ENCODE measurements at places on chromosomes 2 and 18. TPM values are rescaled to one million over a fixed set of nuclear protein-coding genes. Genes with fewer than 3 reads are reported as not detected.

- no peak overlapping the region for H3K4me3 ChIP-seq
- no peaks in the 10 kb centered on the region for H3K36me3 ChIP-seq
- H3K27me3 ChIP-seq, result no peaks in the 10 kb centered on the region
- no peak for DNase-seq
These were observed 53.8 kb upstream of the ASB18 start for GRCh38 chr2:236317938-236318396.

DNA sequence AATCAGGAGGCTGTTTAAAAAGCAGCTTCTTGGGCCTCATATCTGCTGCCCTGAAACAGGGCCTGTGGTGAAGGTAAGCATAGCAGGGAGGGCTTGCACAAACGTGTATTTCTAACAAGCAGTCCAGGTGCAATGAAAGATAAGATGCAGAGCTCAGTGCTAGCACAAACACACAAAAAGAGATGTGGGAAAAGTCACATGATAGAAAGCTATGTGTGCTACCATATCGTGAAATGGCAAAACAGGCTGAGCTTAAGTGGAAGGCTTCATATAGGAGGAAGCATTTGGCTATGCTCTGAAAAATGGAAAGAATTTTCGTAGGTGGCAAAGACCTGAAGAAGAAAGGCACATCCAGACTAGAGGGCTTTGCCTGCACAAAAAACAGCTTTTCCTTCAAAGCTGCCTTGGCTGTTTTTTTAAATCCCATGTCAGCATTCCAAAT is 10.2 kb downstream of the RSAD2 start:
- H3K4me3 ChIP-seq, result no peak overlapping the region
- no peak for DNase-seq
- H3K27ac ChIP-seq, result no peak overlapping the region
- H3K27me3 ChIP-seq, result no peaks in the 10 kb centered on the region
- H3K4me1 ChIP-seq, result no peaks in the 10 kb centered on the region
- no peaks in the 10 kb centered on the region for H3K36me3 ChIP-seq

DNA sequence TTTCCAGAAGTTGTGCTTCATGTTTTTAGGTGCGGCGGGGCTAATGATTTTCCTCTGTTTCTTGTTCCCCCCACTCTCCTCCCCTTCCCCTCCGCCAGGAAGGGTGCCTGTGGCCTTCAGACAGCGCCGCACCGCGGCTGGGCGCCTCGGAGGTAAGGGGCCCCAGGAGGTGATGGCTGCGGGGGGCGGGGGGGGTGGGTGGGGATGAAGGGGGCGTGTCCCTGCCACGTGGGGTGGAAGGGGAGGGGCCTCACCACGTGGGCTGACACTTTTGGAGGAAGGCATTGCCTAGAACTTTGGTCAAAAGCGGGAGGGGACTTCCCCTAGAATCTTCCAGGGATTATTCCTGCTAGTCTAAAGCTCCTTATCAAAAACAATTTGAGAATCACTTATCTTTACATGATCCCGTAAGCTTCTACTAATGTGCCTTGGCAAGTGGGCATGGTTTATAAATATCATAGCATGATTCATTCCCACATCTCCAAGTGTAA is 83.1 kb downstream of the FAM210A start:
- DNase-seq, result no peak
- no peaks in the 10 kb centered on the region for H3K36me3 ChIP-seq
- H3K27ac ChIP-seq, result no peak overlapping the region
- H3K4me1 ChIP-seq, result peaks cover 5% of the 10 kb centered on the region
- H3K27me3 ChIP-seq, result peaks cover 18% of the 10 kb centered on the region
- H3K4me3 ChIP-seq, result no peak overlapping the region

Gene ANTXR1
- polyA plus RNA-seq, result 13.3 TPM

Gene NEU2
- polyA plus RNA-seq, result not detected

DNA sequence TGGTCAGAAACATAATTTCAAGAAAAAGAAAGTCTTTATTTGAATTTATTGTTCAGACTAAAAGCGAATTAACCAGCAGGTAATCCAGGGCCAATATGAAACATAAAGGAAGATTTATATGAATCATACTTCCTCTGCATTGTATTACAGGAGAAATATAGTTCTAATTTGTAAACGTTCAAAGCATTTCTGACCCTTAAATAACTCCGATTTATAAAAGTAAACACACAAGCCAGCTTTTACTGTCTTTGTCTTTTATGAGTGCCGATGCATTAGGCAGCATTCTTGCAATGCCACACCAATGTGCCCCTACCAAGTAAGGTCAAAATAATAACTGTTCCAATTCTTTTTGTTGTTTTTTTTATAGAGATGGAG is 118.8 kb upstream of the RBBP8 start:
- no peak for DNase-seq
- H3K4me1 ChIP-seq, result no peaks in the 10 kb centered on the region

- DNase-seq, result no peak
- H3K4me3 ChIP-seq, result no peak overlapping the region
- H3K36me3 ChIP-seq, result no peaks in the 10 kb centered on the region
- no peaks in the 10 kb centered on the region for H3K27me3 ChIP-seq
- peaks cover 5% of the 10 kb centered on the region for H3K4me1 ChIP-seq
These were observed 5.7 kb upstream of the C2orf80 start for GRCh38 chr2:208195531-208195930.

GRCh38 chr18:48893608-48894600 is 56.9 kb downstream of the SMAD7 start:
- H3K4me3 ChIP-seq, result no peak overlapping the region
- peaks cover 11% of the 10 kb centered on the region for H3K4me1 ChIP-seq
- no peaks in the 10 kb centered on the region for H3K36me3 ChIP-seq
- no peak overlapping the region for H3K27ac ChIP-seq
- H3K27me3 ChIP-seq, result no peaks in the 10 kb centered on the region

DNA sequence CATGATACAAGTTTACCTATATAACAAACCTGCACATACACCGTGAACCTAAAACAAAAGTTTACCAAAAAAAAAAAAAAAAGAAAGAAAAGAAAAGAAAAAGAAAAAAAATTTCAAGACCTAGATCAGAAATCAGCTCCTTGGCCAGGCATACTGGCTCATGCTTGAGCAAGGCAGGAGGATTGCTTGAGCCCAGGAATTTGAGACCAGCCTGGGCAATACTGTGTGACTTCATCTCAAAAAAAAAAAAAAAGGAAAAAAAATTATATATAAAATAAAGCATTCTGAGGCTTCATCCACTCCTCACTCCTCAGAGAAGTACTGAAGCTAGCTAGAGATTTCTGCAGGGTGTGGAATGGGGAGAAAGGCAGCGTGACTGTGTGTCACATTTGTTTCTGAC is 11.8 kb upstream of the PROC start:
- no peak overlapping the region for H3K4me3 ChIP-seq
- no peak overlapping the region for H3K27ac ChIP-seq
- no peaks in the 10 kb centered on the region for H3K36me3 ChIP-seq
- peaks cover 5% of the 10 kb centered on the region for H3K4me1 ChIP-seq
- no peak for DNase-seq

GRCh38 chr18:78664848-78665247 is 314.8 kb upstream of the SALL3 start:
- H3K36me3 ChIP-seq, result no peaks in the 10 kb centered on the region
- no peak overlapping the region for H3K4me3 ChIP-seq
- H3K27ac ChIP-seq, result no peak overlapping the region
- no peaks in the 10 kb centered on the region for H3K4me1 ChIP-seq
- no peaks in the 10 kb centered on the region for H3K27me3 ChIP-seq

Gene ARHGEF33
- 1.6 TPM for polyA plus RNA-seq

- H3K4me3 ChIP-seq, result peak overlapping the region; percentile 46
- peak; percentile 68 for DNase-seq
- peaks cover 42% of the 10 kb centered on the region for H3K4me1 ChIP-seq
- no peaks in the 10 kb centered on the region for H3K36me3 ChIP-seq
- no peaks in the 10 kb centered on the region for H3K27me3 ChIP-seq
These were observed 72.4 kb downstream of the MYCN start for GRCh38 chr2:16012626-16013358.

GRCh38 chr2:34578641-34579040 is 979.5 kb upstream of the FAM98A start:
- no peak for DNase-seq
- no peak overlapping the region for H3K4me3 ChIP-seq
- H3K27me3 ChIP-seq, result no peaks in the 10 kb centered on the region
- no peak overlapping the region for H3K27ac ChIP-seq

DNA sequence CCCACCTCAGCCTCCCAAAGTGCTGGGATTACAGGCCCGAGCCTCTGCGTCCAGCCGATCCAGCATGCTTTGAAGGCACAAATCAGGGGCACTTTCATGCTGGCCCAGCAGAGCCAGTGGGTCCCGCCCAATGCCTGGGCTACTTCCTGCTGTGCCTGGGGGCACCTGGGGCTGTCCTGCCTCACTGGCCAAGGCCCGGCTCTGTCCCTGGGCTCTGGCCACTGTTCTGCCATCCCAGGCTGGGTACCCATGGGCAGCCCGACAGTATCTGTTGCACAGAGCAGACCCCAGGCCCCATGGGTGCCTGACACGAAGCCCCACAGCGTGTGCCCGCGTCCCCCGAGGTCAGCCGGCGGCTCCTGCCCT is 6.8 kb upstream of the GAL3ST2 start:
- no peaks in the 10 kb centered on the region for H3K27me3 ChIP-seq
- H3K4me3 ChIP-seq, result no peak overlapping the region
- no peak for DNase-seq
- H3K36me3 ChIP-seq, result no peaks in the 10 kb centered on the region

GRCh38 chr18:12842459-12843380 is 41.3 kb downstream of the PTPN2 start:
- H3K27ac ChIP-seq, result peak overlapping the region; percentile 35
- peaks cover 15% of the 10 kb centered on the region for H3K4me1 ChIP-seq
- H3K27me3 ChIP-seq, result no peaks in the 10 kb centered on the region
- no peaks in the 10 kb centered on the region for H3K36me3 ChIP-seq
- peak; percentile 52 for DNase-seq

DNA sequence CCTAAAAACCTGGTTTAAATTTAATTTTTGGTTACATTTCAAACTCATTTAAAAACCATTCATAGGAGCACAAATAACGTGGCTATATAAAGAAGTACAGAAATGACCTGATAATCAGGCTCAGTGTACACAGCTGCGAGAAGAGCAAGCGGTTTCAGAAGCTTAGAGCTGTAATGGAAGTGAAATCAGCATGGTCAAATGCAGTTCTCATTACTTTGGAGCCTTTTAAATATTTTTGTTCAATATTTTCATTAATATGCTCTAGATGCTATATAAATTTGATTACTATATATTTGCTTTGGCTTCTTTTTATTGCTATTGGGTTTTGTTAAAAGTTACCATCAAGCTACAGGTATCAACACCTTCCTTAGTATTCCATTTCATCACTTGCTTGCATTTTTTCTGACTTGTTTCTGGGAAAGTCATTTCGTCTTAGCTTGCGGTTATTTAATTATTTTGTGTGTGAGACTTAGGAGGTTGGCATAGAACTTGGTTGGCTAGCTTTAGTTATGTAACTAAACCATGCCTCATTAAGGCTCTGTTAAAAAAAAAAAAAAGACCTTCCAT is 58.7 kb downstream of the AFTPH start:
- no peak for DNase-seq
- no peaks in the 10 kb centered on the region for H3K4me1 ChIP-seq
- H3K27me3 ChIP-seq, result no peaks in the 10 kb centered on the region
- no peaks in the 10 kb centered on the region for H3K36me3 ChIP-seq
- H3K27ac ChIP-seq, result no peak overlapping the region

DNA sequence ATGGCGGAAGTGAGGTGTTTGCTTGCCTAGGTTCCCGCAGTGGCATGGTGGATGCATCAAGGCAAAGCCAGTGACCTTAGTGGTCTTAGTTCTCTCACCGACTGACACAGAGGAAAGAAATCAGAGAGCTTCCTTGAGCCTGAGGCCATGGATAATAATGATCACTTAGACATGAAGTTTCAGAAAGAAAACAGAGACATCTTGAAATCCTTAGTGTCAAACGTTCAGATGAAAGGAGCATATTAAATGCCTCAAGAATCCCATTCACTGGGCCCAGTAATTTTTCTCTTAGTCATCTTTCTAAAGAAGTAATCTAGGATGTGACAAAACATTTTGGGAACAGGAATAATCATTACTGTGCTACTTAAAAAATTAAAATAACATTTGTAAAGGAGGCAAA is 35.2 kb downstream of the COPS8 start:
- H3K4me1 ChIP-seq, result no peaks in the 10 kb centered on the region
- DNase-seq, result no peak
- H3K27ac ChIP-seq, result no peak overlapping the region
- no peak overlapping the region for H3K4me3 ChIP-seq
- H3K27me3 ChIP-seq, result no peaks in the 10 kb centered on the region

DNA sequence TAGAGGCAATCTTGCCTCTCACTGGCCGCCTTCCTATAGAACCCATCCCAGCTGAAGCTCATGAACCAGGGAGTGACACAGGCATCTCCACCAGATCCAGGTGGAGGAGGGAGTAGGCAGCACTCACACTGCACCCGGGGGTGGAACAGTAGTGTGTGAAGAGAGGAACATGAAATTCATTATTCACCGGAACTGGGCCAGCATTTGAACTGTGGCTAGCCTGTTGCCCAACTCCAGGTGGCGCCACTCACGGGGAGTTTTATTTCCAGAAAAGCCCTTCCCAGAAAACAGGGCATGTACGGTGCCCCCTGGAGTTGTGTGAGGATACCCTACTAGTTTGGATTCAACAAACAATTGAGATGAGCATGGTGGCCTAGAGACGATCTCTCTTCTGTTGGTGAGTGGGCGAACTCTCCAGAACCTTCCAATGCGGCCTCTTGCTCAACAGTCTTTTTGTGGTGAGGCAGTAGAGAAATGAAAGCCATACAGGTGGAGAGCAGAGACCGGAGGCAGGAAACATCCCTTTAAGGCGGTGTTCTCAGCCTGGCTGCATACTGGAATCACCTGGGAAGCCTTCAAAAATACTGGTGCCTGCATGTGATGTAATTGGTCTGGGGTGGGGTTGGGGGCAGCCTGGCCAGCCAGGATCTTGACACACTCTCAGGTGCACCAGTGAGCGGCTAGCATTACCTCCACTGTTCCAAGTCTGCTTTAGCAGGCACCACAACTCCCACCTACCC is 73.5 kb upstream of the NEDD4L start:
- H3K27me3 ChIP-seq, result no peaks in the 10 kb centered on the region
- H3K36me3 ChIP-seq, result no peaks in the 10 kb centered on the region
- H3K4me3 ChIP-seq, result no peak overlapping the region
- H3K4me1 ChIP-seq, result peaks cover 7% of the 10 kb centered on the region
- DNase-seq, result peak; percentile 88

GRCh38 chr2:42653039-42653438 is 84.6 kb downstream of the MTA3 start:
- no peak overlapping the region for H3K27ac ChIP-seq
- peaks cover 39% of the 10 kb centered on the region for H3K4me1 ChIP-seq
- no peaks in the 10 kb centered on the region for H3K36me3 ChIP-seq

Gene KCNJ3
- polyA plus RNA-seq, result 0.19 TPM

DNA sequence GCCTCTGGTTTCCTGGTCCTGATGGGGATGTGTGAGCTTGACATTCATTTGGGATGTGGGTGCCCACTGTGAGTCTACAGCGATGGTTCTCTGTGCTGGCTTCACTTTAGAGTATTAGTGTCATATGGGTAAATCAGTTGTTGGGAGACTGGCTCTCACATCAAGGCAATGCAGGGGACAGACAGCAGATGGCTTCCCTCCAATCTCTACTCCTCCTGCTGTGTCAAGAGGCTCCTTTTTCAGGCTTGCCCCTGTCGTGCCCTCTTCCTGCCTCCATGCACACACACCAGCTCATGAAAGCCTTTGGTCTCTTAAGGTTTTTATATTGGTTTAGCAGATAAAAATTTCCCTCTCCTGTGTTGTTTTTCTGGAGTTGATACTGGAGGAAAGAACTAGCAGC is 315.6 kb downstream of the RDH14 start:
- H3K4me3 ChIP-seq, result no peak overlapping the region
- no peaks in the 10 kb centered on the region for H3K27me3 ChIP-seq
- peak; percentile 8 for DNase-seq
- H3K36me3 ChIP-seq, result no peaks in the 10 kb centered on the region

Data from GM23338 (cell line).